DMS79 (cell line): ENCODE measurements at places on chromosomes 1 and 21.

DNA sequence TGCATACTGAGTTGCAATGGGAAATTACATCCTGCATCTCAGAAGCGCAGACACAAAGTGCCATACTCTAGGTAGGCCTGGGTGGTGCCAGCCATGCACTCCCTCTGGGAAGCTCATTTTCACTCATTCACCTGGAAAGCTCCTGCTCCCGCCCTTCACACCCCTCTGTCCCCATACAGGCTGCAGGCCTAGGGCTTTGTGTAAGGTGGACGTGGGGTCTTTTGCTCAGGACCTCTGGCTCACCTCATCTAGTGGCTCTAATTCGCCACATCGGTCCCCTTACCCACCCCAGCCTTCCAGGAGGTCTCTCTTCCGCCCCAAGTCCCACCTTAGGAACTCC is 751 bp downstream of the MRPS15 start:
- DNase-seq, result no peak

DNA sequence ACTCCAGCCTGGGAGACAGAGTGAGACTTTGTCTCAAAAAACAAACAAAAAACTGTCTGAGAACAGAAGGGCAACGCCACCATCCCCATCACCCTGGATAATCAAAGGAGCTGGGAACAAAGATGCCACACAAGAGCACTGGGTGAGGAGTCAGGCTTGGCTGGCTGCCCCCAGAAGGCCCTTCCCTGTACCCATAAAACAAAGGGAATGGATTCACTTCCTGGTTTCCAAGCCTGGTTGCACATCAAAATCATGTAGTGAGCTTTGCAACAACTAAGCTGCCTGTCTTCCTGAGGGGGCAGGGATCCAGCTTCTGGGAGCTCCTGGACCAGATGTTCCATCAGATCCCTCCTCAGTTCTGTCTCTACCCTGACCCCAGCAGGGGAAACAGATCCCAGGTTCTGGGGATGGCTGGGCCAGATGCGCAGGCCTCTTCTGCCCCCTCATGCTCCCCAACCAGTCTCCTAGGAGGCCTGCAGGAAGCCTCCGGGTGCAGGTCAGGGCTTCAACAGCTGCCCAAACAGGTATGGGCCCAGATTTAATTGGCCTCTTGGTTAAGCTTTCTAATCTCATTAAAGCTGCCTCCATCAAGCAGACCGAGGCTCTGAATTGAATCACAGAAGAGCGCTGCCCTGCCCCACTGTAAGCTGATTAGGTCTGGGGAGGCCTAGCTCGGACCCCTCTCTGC is 97.8 kb downstream of the MRPL37 start:
- no peak for DNase-seq

DNA sequence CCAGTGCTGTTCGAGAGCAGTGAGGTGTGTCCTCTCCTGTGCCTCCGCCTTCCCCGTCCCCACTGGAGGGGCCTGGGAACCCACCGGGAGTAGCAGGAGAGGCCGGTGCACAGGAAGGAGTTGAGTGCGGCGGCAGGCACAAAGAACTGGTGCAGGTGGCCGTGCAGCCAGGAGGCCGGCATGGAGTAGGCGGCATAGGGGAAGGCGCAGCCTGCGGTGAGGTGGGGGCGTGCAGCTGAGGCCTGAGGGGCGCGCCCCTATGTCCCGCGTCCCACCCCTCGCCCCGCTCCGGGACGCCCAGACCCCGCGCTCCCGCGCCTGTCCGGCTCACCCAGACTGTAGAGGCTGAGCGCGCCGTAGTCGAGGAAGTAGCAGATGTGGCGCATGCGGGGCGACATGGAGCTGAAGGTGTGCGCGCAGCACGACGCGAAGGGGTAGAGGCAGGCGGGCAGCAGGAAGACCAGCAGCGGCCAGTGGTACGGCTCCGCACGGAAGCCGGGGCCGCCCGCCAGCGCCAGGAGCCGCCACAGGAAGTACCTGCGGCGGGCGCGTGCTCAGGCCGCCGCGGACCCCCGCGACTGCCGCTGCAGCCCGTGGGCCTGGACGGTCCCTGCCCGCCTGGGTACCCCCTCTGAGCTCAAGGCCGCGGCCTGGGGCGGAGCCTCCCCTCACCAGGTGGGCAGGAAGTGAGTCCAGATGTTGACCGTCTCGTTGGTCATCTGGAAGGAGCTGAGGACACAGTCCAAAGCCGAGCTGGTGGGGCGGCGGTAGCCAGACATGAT is 2.2 kb downstream of the PAQR6 start:
- peak; percentile 16 for DNase-seq

- DNase-seq, result peak; percentile 60
These were observed 23.2 kb upstream of the BECN2 start for GRCh38 chr1:241934201-241934848.

GRCh38 chr1:25038699-25039098 is 108.6 kb upstream of the RUNX3 start:
- DNase-seq, result no peak

GRCh38 chr1:157147906-157148700 is 9.9 kb upstream of the ETV3 start:
- DNase-seq, result no peak

DNA sequence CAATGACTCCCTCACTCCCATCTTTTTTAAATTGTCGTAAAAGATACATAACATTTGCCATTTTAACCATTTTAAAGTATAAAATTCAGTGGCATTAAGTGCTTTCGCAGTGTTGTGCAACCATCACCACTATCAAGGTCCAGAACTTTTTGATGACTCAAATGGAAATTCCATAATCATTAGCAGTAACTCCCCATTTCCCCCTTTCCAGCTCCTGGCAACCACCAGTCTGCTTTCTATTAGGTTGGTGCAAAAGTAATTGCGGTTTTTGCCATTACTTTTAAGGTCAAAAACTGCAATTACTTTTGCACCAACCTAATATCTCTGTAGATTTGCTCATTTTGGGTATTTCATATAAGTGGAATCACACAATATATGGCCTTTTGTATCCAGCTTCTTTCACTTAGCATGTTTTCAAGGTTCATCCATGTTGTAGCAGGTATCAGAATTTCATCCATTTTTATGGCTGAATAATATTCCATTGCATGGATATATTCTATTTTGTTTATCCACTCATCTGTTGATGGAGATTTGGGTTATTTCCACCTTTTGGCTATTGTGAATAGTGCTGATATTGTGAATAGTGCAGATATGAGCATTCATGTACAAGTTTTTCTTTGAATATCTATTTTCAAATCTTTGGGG is 159.7 kb downstream of the HIVEP3 start:
- no peak for DNase-seq

DNA sequence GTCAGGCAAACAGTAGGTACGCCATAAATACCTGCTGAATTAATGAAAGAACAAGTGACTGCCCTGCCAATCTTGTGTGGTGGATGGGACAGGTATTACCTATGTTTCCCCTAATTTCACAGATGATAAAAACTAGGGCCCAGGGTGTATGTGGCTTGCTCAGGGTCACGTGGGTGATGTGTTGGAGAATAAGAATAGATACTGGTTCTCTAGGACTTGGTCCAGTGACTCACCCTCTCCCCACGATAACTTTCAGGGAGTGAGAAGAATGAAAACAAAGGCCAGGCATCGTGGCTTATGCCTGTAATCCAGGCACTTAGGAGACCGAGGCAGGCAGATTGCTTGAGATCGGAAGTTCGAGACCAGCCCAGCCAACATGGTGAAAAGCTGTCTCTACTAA is 26.7 kb downstream of the SLC26A9 start:
- no peak for DNase-seq

- no peak for DNase-seq
These were observed 36.2 kb upstream of the EDEM3 start for GRCh38 chr1:184790642-184791549.

- DNase-seq, result no peak
These were observed 11.5 kb upstream of the KCNT2 start for GRCh38 chr1:196619721-196620120.

DNA sequence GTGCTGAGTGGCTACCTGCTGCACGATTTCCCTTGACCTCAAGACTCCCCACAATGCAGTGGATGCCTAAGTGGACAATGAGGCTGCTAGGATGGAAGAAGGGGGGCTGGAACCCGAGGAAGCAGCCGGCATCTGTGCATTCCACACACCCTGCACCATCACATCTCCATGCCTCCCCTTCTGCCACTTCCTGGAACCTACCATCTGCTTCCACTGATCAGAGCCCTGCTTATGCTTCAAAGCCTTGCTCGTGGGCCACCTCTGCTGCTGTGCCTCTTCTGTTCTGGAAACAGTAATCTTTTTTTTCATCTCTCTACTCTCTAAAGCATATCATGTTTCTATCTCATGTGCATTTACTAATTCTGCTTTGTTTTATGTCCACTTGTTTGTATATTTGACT is 66.2 kb upstream of the WDR26 start:
- no peak for DNase-seq

GRCh38 chr21:44753357-44753756 is 42.0 kb upstream of the TSPEAR start:
- DNase-seq, result no peak

DNA sequence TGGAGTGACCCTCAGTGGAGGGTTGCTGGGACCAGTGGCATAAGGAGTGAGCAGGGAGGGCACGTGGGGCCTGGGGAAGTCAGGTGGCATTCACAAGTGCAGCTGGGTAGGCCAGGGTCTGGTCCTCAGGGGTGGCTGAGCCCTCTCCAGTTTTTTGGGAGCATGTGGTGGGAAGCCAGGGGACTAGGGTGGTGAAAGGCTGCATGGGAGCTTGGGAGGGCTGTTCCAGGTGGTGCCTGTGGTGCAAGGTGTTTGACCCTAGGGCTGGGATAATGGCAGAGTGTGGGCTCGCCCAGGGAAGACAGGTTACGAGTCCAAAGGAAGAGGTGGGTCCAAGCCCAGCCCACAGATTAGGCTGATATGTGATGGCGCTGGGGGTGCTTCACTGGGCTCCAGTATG is 30.5 kb downstream of the MAN1C1 start:
- no peak for DNase-seq

GRCh38 chr1:118290571-118290970 is 105.5 kb upstream of the SPAG17 start:
- no peak for DNase-seq

DNA sequence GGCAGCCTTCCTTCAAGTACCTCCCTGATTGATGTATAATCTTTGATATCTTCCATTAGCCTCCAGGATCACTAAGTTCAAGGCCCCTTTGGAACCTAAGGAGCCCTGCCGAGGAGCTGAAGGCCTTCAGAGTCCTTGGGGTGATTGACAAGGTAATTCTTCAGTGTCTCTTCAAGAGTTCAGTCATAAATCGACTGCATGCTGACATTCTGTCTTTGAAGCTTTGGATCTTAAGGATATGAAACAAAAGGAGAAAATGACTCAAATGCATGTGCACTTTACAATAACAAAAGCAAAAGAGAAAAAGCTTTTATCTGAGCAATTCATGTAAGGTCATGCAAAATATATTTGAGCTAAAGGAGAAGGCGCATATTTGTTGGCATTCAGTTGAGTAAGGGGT is 125.3 kb downstream of the RPS6KC1 start:
- DNase-seq, result no peak

GRCh38 chr1:78210175-78210574 is 164.4 kb downstream of the GIPC2 start:
- no peak for DNase-seq

GRCh38 chr1:168227620-168228019 is 1.8 kb downstream of the SFT2D2 start:
- DNase-seq, result no peak

DNA sequence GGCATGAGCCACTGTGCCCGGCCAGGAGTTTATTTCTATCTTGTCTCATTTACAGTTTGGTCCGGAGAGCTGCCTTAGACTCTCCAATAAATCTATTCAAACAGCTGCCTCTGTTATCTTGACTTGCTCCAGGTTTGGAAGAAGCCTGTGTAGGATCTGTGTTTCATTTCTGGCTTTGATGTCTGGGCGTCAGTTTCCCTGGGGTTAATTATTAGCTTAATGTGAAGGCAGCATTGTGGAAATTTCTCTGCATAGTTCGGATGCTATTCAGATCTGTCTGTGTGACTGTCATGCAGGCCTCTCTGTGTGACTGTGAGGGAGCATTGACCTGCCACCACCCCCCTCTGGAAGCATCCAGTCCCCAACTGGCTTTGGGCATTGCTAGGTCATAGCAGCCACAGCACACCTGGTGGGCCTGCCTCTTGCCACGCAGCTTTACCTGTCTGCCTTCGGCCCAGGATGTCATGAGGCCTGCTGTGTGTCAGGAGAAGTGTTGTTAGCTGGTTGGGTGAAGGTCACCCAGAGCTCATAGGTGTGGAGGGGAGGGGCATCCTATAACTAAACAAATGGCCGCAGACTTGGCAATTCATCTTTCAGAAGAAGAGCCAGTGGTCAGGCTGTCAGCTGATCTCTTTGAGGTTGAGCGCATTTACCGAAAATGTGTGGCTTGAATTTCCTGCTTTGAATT is 9.8 kb downstream of the IFNGR2 start:
- DNase-seq, result no peak

- no peak for DNase-seq
These were observed 87.3 kb downstream of the USP24 start for GRCh38 chr1:55127827-55128343.

- DNase-seq, result no peak
These were observed 459.7 kb upstream of the ZP4 start for GRCh38 chr1:238350471-238350870.

- no peak for DNase-seq
These were observed 24.7 kb upstream of the POGK start for GRCh38 chr1:166814611-166815010.

DNA sequence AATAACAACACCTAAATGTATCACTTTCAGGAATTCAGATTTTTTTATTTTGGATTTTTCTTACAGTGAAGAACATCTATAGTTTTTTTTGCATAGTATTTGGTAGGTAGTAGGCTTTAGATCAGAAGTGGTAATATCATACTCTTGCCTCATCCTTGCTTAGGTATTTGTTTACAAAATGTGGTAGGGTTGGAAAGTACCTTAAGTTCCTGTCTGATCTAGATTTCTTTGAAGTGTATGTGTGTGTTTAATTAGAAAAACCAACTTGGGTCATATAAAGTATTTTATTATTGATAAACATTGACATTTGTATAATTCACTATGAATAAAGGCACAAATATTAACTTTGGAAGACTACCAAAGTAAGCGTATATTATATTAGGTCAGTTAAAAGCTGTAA is 85.3 kb upstream of the GPR88 start:
- DNase-seq, result no peak

- no peak for DNase-seq
These were observed 4.7 kb downstream of the ELF3 start for GRCh38 chr1:202014915-202015661.
